ENCODE measurements at places on chromosomes 3 and 15.

DNA sequence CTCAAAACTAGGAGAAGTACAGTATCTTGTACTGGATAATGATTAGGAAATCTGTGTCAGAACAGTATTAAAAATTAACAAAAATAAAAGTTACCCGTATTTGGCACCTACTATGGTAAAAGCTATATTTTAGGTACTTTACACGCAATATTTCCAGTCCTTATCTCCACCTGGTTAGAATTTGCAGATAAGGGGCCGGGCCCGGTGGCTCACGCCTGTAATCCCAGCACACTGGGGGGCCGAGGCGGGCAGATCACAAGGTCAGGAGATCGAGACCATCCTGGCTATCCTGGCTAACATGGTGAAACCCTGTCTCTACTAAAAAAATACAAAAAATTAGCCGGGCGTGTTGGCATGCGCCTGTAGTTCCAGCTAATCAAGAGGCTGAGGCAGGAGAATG, 28.4 kb downstream of the MKRN2OS start:
- DNase-seq: no peak

GRCh38 chr3:150194957-150195356, 213.1 kb upstream of the TSC22D2 start:
- DNase-seq: no peak

- no peak for DNase-seq
Measured at GRCh38 chr3:106381286-106381938, 512.6 kb upstream of the CBLB start.

DNA sequence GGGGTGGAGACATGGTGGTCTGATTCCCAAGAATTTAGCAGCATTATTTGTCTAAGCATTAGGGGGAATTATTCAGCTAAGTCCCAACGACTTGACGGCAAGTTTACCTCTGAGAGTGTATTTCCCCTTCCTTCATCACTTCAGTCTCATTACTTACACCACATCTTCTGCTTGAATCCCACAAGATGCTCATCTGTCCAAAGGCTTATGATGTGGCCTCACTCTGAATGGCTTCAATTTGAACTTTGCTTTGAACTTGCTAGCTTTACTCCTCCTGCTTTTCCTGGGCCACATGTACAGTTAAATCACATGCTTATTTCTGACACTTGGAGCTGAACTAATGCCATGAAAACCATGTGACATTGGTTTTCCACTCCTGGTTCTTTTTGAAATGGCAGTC, 231.3 kb upstream of the SATB1 start:
- DNase-seq: no peak

DNA sequence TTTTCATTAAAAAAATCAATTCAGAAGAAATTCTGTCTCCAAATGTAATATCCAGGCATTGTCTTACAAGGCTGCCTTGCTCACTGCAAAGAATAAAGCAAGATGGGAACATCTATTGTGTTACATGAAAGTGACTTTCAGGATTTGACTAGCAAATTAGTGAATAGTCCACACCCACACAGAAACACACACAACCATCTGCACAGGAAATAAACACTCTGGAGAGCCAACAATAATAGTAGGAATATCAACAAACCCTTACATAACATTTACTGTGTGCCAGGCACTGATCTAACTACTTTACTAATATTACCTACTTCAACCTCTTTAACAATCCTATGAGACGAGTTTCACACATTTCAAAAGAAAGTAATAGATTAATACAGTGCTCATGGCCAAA, 28.9 kb upstream of the ZNF385D start:
- DNase-seq: no peak

GRCh38 chr3:128112357-128112968, 11.1 kb downstream of the RUVBL1 start:
- DNase-seq: peak; percentile 39

GRCh38 chr15:78276064-78276943, 11.9 kb downstream of the DNAJA4 start:
- no peak for DNase-seq

GRCh38 chr3:112730210-112730609, 89.3 kb upstream of the CCDC80 start:
- DNase-seq: no peak

DNA sequence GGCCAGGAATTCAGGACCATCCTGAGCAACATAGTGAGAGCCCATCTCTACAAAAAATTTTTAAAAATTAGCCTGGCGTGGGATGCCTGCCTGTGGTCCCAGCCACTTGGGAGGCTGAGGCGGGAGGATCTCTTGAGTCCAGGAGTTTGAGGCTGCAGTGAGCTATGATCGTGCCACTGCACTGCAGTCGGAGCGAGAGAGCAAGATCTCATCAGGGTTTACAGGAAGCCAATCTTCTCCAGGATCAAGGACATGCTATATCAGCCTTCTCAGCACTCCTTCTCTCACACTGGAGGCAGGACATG, 451 bp upstream of the STOML1 start:
- no peak for DNase-seq

DNA sequence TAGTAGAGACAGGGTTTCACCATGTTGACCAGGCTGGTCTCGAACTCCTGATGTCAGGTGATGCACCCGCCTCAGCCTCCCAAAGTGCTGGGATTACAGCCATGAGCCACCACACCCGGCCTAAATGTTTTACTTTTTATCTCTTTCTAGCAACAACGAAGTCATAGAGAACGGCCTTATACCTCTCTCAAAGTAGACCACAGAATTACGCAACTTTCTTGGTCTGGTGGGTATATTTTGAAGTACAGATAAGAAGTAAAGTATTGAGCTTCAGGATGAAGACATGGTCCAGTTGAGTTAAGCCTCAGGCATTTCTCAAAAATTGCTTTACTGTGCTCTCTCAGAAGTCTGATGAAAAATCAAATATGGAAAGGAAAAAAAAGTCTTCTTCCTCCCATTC, 30.6 kb downstream of the FAM240A start:
- DNase-seq: no peak

- DNase-seq: no peak
Measured at GRCh38 chr3:150274372-150274771, 133.7 kb upstream of the TSC22D2 start.

- DNase-seq: no peak
Measured at GRCh38 chr15:49023354-49023753, 22.9 kb downstream of the SECISBP2L start.

DNA sequence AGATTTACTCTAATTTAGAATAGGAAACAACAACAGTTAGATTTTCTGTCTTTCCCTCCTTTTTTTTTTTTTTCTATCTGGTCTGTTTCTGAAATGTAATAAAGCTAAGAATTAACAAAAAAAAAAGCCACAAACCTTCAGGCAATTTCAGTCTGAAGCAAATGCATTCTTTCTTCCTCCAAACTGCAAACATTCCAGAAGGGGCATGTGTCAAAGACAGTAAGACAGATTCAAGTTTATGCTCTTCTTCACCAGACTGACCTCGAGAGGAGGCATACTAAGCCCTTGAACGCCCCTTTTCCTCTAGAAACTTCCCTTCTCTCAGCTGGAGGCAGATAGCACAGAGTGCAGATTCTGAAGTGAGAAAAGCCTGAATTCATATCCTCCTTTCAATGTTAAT, 654.6 kb upstream of the LMCD1 start:
- no peak for DNase-seq

DNA sequence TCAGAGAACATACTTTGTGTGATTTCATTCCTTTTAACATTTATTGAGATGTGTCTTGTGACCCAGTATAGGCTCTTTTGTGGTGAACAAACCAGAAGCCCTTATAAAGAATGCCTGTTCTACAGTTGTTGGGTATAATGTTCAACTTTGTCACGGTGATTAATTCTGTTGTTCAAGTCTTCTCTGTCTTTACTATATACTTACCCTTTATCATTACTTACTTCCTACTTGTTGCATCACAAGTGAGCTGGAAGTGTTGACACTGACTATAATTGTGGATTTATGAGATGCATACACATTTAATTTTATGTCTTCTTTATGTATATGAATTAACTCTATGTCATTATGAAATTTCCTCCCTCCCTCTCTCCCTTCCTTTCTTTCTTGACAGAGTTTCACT, 59.7 kb upstream of the TBL1XR1 start:
- DNase-seq: no peak

- DNase-seq: peak; percentile 98
Measured at GRCh38 chr3:44338010-44338827, at the start of gene TCAIM. Gene TCAIM (plus strand): TSS chr3:44338766. CDS start chr3:44354783, 16,017 bp downstream.

- no peak for DNase-seq
Measured at GRCh38 chr15:35448294-35448693, 97.7 kb downstream of the DPH6 start.

DNA sequence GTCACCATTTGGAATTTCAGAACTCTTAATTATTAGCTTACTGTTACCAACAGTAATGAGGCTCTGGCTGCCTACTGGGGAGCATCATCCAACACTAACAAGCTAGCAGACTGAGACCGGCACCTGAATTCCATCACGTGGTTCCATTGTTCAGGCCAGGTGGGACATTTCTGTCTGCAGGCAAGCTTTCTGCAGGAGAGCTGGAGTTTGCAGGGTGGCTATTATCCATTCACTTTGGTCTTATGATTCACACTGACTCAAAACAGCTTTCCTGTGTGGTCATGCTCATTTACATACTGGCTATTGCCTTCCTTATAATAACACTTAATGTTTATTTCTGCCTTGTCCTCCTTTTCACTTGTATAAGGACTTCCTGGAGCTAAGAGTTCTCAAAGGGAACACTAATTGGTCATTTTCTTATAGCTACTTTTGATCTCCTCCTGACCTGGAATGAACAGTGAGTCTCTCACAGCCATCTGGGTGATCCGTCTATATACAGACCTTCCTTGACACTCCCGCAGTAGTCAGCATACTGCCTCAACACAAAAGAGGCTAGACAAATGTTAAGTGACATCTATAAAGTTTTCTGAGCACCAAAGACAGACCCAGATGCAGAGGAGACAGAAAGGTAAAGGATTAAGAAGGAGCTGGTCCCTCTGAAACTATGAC, 695.4 kb downstream of the FHIT start:
- no peak for DNase-seq

GRCh38 chr15:34769711-34770110, 14.9 kb upstream of the GJD2 start:
- no peak for DNase-seq

DNA sequence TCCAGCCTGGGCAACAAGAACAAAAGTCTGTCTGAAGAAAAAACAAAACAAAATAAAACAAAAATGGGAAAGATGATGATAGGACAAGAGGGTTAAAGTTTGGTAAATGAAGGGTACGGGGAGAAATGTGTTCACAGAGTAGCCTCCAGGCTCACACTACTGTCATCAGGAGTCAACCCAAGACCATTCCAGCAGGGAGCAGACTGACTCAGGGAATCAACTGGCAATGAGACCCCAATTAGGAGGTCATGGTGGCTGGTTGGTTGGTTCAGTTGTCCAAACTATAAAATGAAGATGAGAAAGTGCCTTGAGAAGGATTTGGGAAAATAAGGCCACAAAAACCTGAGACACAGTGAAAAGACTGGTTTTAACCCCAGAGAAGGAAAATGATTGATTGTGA, 51.8 kb downstream of the KLHL6 start:
- DNase-seq: no peak

DNA sequence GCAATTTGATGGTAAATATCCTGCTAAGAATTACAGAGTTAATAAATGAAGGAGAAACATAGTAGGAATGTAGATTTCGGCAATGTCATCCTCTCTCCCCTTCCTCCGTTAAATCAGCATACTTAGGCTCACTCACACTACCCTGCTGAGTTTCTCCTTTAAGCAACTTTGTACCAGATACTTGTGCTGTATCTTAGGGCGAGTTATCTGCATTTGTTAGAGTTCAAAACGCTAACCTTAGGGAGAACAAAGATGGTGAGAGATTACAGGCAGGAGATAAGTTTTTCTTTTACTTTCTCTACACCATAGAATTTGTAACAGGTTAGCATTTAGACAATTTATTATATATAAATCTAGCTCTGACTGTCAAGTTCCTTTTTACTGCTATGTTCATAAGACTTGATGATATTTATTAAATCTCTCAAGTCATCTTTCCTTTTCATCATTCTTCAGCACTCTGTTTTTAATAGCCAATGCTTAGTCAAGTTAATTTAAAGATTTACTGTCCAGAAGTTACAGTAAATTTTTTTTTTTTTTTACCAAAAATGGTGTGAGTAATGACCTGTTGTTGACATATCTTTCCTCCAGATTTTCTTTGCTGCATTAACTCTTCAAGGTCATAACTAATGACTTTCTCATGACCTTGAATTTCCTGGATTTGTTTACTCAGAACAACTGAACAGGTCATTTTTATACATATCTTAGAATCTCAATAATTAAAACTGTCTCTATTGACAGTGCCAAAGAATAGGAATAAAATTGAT, 22.2 kb downstream of the SUCNR1 start:
- no peak for DNase-seq
